ENCODE measurements at places on chromosomes 5 and 9. TPM values are rescaled to one million over a fixed set of nuclear protein-coding genes. Genes with fewer than 3 reads are reported as not detected.
A peak's percentile ranks its signal among the peaks of the same experiment; 100 is the strongest.

HEMGN gene
- total RNA-seq: 0.44 TPM

SKIC3 gene
- total RNA-seq: 68.4 TPM

SPINK4 gene
- not detected for total RNA-seq

ADAMTSL1 gene
- 3.0 TPM for total RNA-seq

ANKRD34B gene
- total RNA-seq: not detected

POU5F2 gene
- 6.5 TPM for total RNA-seq

WDR38 gene
- total RNA-seq: not detected

SPRY4 gene
- total RNA-seq: 93.5 TPM

PTGS1 gene
- total RNA-seq: 20.0 TPM

- DNase-seq: no peak
Measured at GRCh38 chr9:36161187-36161586, 8.0 kb upstream of the CCIN start.

GRCh38 chr5:11007269-11007870 is 246.3 kb upstream of the DAP start:
- no peak for DNase-seq

DNA sequence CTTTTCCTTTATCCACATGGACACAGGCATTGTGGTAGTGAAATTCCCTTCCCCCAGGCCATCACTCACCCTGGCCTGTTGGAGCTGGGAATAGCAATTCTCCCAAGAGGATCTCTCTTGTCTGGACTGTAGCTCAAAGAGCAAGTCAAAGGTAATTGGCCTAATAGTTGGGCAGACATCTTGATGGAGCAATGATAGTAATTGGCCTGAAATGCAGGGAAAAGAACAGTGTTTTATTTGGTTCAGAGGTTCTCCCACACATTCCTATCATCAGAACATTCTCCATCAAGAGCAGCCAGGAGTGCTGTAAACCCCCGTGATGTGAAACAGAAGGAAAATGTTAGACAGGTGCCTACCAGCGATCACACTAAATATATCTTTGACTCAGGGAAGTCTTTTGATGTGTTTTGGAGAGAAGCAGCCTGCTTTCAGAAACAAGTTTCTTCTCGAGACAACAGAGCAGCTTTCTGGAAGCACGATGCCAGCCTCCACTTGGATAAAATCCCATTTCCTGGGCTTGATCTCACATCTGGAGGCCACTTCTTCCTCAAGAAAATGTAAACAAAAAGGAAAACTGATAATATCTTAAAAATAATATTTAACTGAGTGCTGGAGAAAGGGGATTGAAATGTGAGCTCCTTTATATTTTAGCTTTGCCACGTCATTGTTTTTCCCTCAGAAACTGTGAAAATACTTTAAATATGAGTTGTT is 198.1 kb upstream of the WWC1 start:
- DNase-seq: no peak

- no peak for DNase-seq
Measured at GRCh38 chr9:11833056-11833455, 860.1 kb upstream of the TYRP1 start.

DNA sequence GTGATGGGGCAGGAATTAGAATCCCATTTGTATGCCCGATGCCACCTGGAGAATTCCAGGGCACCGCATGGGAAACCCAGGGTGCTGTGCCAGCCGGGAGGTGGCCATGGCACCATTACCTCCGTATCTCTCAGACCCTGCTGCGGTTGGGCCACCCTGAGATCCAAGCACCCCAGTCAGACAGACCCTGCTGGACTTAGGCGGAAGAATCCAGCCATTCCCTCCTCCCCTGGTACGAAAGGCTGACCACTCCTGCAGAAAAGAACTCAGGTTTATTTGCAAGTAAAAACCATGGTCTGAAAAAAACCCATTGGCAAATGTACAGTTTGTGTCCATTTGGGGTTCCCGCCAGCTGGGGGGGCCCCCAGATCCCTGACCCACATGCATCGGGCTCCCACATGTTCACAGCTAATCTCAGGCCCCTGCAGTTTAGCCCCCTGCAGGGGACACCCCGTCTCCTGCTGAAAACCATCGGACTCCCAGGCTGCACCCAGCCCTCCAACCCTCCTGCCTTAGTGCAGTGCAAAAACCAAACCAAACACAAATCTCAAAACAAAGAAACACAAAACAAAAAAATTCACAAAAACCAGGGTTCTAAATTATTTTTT is 23.6 kb upstream of the SARDH start:
- DNase-seq: no peak

GRCh38 chr5:2300861-2301574 is 418.3 kb upstream of the IRX4 start:
- no peak for DNase-seq

- DNase-seq: peak; percentile 56
Measured at GRCh38 chr9:107637421-107638420, 148.2 kb upstream of the KLF4 start.

- DNase-seq: no peak
Measured at GRCh38 chr9:78775696-78776295, 478.9 kb downstream of the PSAT1 start.

- DNase-seq: no peak
Measured at GRCh38 chr9:22693156-22693555, 246.5 kb downstream of the DMRTA1 start.

DNA sequence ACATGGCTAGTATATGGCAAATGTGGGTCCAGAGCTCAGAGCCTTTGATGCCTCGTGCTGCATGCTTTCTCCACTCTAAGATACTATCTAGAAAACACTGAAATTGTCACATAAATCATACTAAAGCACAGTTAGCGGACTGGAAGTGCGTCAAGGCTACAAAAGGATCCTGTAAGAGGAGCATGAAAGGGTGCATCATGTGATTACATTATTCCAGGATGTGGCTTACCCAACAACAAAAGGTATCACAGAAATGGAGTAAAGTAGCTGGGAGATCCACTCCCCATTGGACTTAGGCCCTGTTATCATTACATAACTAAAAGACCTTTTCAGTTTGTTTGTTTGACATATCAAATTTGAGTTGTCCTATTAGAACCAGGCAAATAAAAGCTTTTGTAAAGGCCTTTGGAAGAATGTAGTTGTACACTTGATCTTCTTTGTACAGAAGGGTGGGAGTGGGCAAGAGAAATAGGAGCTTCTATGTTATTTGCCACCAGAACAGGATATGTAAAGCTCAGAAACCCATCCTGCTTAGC is 6.9 kb downstream of the SLC31A1 start:
- DNase-seq: no peak

GRCh38 chr5:60148366-60148765 is 254.8 kb upstream of the PDE4D start:
- no peak for DNase-seq

DNA sequence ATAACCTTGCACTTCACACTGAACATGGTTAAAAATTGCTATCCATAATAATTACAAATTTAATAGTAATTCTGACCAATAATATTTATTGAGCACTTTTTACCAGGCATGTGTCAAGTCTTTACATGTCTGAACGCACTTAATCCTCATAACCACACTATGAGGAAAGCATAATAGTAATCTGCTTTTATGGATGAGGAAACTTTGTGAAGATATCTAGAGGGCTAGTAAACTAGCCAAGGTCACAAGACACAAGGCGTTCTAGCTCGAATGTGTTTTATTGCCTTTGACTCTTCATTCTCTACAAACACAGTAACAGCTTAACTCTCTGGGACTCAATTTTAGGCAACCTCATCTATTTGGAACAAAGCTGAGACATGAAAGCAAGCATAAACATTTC is 205.1 kb downstream of the ARHGEF28 start:
- no peak for DNase-seq

- no peak for DNase-seq
Measured at GRCh38 chr9:19018201-19018600, 14.8 kb downstream of the SAXO1 start.

- DNase-seq: no peak
Measured at GRCh38 chr5:41246376-41246775, 33.0 kb upstream of the C6 start.

DNA sequence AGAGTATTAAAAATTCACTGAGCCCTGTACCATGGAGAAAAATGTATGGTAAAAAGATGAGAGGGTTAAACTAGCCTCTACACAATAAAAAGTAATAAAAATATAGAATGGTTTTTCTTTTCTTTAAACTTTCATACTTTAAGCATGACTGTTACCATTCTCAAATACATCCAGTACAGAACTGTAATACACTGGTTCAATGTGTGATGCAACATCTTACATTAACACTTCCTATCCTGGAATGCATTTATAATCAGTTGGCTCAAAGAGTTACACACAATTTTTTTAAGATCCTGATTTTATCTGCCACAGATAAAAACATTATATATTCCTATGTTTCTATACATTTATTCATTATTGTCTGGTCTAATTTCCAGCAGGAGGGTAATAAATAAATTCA is 4.7 kb downstream of the GNAQ start:
- no peak for DNase-seq

- no peak for DNase-seq
Measured at GRCh38 chr5:38382898-38383297, 124.5 kb downstream of the EGFLAM start.

DNA sequence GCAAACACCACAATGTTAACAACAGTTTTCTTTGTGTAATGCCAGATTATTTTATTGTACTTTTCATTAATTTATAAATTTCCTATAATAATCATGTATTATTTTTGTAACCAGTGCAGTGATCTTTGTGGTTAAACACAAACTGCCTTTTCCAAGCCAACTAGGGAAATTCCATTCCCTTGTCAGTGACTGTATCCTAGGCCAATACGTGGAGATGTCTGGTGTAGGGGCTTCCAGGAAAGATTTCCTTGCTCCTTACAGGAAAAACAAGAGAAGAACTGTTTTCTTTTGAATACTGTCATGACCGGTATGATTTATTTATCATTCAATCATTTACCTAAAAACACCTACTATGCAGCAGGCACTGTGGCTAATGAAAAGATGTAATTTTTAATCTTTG is 31.4 kb downstream of the FANCC start:
- DNase-seq: no peak

GRCh38 chr5:32842813-32843530 is 131.9 kb downstream of the NPR3 start:
- DNase-seq: no peak

DNA sequence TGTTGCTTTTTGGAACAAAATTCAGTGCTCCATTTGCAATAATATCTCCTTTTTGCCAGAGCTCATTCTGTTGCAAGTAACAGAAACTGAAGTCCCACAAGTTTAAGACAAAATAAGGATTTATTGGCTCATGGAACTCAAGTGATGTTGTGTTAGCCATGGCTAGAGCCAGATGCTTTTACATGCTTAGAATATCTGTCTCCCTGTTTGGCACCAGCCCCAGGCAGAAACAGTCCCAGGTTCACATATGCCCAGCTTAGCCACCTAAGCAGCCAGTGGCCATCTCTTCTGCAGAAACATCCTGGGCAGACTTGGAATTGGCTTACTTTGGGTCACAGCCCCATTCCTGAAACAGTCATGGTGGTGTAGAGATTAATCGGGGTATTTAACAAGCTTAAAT is 540.9 kb upstream of the SGCD start:
- no peak for DNase-seq

DNA sequence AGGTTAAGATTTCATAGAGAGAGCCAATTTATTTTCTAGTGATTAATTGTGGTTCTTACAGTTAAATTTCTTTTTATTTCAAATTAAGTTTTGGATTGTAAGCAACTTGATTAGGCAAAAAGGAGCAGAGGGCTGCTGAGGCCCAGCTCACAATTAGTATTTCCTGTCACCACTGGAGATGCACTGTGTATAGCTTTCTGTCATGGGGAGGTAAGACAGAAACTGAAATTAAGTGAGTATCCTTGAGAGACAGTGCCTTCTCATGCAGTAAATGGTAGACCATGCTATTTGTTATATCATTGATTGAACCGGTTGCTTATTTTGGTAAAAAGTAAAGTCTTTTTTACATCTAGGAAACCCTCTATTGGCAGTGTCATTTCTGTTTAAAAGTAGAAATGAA is 190.7 kb downstream of the CCDC171 start:
- no peak for DNase-seq

GRCh38 chr9:111068771-111069170 is 30.5 kb upstream of the LPAR1 start:
- DNase-seq: no peak

DNA sequence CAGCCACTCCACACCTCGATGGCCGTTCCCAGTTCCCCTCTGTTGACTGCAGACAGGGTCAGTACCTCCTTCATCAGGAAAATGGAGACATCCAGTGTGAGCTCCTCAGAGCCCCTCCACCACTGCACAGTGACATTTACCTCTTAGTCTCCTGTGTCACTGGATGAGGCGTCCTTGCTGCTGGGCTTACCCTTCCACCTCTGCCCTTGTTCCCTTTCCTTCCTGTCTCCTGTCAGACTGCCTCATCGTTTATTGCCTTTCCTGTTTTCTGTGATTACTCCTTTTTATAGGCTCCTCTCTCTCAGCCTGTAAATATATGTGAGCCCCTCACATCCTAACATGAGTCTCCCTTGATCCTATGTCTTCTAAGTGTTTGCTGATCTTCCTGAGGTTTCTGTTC is 23.2 kb upstream of the SPTAN1 start:
- no peak for DNase-seq

- no peak for DNase-seq
Measured at GRCh38 chr5:77180167-77181081, 30.1 kb upstream of the PDE8B start.

GRCh38 chr9:74653410-74654080 is 156.4 kb downstream of the RORB start:
- no peak for DNase-seq

GRCh38 chr5:172523146-172523745 is 68.9 kb upstream of the SH3PXD2B start:
- DNase-seq: no peak

DNA sequence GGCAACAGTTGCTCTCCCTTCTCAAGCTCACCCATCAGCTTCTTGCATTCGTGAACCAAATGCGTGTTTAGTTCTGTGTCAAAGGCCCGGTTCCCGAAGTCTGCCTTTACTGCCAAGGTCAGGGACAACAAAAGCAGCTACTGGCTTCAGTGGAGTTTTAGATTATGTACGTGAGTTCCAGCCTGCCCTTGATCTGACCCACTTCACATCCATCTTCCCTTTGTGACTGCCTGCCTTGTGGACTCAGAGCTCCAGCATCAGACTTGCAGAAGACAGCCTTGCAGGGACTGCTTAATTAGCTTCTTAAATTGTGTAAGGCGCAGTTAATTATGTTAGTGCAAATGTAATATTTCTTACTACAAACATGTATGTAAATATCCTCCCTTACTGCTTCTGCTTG is 774.7 kb upstream of the EDIL3 start:
- DNase-seq: no peak

DNA sequence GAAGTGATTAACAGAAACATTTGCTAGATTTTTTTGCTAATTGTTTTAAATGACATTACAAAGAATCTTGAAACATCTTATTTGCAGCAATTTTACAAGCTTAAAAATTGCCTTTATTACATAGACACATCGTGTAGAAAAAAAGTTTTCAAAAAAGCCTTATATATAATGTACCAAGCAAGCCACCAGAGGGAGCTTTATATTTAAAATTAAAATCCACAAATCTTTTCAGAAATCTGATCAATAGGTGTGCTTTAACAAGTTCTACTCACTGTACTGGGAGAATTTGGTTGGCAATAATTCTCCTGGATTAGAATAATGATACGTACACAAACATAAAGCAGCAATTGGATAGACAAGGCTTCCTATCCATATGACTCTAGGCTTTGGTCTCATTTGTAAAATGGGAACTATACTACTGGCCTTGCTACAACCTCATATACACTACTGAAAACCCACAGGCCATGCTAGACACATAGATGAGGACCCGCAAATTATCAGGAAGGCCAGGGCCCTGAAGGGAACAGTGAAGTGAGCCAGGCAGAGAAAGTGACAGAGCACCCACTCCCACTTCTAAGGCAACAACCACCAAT is 4.8 kb downstream of the PSMB7 start:
- no peak for DNase-seq
